Stimulated activated CD8-positive, alpha-beta memory T cell treated with anti-CD3 and anti-CD28 coated beads, Interleukin-7, amount 100 ng/mL, for 4 hours (primary cell): ENCODE measurements at places on chromosomes 12 and 14.

DNA sequence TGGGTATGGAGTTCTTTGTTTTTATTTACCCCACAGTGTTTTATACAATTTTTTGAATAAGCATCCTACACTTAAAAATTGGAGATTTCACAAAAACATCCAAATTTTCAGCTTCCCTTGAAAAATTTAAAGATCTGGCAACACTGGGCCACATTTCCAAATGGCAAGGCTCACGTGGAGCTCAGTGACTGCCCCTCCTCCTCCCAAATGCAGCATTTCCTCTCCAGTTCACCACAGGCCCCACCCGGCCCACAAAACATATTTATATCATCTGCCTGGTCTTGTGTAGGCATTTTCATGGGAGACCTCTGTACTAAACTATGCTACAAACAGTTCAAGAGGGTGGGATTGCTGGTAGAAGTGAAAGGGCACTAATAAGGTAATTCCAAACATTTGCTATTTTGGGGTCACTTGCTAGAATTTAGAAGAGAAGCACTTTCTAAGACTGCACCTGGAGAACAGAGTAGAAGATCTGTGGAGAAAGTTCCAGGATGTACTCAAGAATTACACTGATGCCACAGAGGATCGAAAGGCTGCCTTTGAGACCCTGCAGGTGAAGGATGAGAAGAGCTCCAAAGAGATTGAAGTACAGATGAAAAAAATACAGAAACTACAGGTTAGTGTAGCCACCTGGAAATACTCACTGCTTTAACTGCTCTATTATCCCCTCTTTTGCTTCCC is 7.3 kb downstream of the FKBP11 start:
- peak; percentile 28 for DNase-seq

DNA sequence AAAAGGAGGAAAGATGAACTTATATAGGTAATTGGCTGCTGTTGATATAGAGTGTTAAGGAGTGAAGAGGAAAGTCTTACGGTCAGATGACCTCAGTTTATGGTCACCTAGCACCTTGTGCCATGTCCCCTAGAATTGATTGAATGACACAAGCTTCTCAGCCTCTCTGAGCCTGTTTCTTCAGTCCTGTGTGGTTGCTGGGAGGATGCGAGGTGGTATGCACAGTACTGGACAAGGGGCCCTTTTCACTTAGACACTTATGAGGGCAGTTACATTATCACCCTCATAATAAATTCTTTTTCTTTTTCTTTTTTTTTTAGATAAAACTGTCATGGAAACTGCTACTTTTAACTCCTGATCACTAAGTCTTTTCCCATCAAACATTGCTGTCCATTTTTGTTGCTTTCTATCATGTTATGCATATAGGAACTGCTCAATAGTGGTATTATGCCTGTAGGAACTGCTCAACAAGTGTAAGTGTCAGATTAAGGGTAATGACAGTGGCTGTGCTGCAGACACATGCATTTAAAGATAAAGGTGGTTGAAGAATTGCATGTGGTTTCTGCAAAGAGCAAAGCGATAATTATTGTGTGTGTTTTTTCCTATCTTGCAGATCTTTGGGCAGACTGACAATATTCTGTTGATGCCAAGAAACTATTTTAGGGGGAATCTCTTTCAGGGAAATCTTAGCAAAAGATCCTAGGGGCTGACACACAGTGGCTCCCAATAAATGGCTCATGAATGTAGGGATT is 11.6 kb downstream of the ANO6 start:
- no peak for DNase-seq

DNA sequence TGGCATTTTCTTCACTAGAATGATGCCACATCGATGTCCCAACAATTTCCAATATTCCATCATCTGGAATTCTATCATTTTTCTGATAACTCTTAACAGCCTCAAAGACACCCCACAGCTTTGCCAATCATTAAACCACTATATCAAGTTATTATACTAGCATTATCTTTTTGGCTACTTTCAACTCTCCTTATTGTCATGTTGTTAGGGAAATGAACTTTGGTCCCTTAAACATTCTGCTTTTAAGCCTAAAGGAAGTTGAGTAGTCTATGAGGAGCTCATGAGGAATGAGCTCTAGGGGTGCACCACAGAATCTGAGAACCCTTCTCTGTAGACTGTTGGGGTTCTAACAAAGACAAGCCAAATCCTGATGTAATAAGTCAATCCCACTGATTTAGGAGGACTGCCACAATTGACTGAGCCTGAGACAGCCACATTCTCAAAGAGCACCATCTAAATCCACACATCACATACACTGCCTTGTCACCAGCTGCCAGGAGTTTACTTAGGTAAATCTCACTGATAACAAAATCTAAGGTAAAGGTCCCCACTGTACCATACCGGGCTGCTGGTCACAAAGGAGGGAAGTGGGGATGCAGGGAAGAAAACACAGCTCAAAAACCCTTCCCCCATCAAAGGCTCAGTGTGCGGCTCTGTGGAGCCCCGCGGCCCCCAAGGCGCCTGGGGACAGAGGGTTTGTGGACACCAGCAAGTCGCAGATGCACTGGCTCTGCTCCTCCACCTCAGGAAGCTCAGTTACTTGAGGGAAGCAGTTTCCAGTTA is 58.2 kb downstream of the SETD3 start:
- DNase-seq, result no peak

DNA sequence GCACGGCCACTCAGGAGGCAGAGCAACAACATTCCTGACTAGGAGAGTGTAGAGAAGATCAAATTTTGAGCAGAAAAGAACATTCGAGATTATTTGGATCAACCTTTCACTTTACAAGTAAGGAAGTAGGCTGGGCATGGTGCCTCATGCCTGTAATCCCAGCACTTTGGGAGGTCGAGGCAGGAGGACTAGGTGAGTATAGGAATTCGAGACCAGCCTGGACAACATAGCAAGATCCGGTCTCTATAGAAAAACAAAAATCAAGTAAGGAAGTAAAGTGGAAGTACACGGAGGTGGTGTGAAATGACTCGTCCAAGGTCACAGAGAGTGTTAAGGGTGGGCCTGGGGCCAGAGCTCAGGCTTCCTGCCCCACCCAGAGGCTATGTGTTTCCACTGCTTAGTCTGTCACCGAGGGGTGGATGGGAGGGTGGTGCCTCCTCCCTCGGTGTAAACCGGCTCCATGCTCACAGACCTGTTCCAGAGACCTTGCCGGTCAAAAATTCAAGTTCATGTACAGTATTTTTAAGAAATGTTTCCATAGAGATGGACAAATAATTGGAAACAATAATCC is 51.9 kb downstream of the MAP1LC3B2 start:
- DNase-seq, result no peak
